ENCODE measurements at places on chromosomes 4 and X.
A peak's percentile ranks its signal among the peaks of the same experiment; 100 is the strongest.

GRCh38 chr4:156969101-156969500, 2.5 kb downstream of the PDGFC start:
- no peak for DNase-seq

GRCh38 chrX:37796805-37797204, 16.9 kb downstream of the CYBB start:
- DNase-seq: no peak

DNA sequence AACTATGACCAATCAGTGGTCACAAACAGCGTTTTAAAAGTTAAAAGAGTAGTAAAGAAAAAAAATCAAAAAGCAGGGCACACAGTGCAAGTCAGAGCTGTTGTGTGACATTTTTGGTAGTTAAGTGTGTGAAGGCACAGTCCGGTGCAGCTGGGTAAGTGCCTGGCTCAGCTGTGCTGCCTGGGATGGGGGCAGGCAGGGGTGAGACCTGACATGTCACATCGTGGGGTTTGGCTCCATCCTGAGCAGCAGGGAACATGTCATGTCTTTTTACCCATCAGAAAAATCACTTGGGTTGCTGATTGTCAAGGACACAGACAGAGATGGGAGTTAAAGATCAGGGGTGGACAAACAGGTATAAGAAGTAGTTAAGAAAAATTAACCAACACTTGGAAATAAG, 125.1 kb downstream of the NSUN7 start:
- no peak for DNase-seq

- DNase-seq: no peak
Observed at GRCh38 chrX:119734897-119735339, 23.5 kb upstream of the SOWAHD start.

GRCh38 chr4:33390976-33391375, 2670.8 kb downstream of the PCDH7 start:
- no peak for DNase-seq

DNA sequence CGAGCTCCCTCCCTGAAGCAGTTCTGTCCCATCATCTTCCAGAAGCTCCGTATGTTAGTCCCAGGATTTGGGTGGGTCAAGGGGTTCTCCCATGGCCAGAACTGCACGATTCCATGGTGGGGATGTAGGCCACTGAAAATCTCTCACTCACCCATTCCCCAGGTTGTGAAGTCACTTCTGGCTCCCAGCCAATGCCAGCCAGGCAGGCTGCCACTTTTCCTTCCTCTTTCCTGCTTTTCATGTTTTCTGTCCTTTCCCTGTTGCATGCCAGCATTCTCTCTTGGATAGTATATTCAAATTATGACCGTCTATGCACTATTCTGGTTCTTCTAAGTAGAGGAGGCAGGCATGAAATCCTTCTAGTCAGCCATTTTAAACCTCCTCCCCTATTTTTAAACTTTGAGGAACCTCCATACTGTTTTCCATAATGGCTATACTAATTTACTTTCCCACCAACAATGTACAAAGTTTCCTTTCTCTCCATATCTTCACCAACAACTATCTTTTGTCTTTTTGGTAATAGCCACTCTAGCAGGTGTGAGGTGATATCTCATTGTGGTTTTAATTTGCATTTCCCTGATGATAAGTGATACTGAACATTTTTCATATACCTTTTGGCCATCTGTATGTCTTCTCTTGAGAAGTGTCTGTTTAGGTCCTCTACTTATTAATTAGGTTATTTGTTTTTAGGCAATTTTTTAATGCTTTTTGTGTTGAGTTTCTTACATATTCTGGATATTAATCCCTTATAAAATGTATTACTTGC, 182.1 kb upstream of the TET2 start:
- no peak for DNase-seq

- peak; percentile 4 for DNase-seq
Observed at GRCh38 chr4:39970671-39971640, 6.8 kb downstream of the PDS5A start.

- DNase-seq: no peak
Observed at GRCh38 chrX:37759878-37760418, 19.9 kb upstream of the CYBB start.

DNA sequence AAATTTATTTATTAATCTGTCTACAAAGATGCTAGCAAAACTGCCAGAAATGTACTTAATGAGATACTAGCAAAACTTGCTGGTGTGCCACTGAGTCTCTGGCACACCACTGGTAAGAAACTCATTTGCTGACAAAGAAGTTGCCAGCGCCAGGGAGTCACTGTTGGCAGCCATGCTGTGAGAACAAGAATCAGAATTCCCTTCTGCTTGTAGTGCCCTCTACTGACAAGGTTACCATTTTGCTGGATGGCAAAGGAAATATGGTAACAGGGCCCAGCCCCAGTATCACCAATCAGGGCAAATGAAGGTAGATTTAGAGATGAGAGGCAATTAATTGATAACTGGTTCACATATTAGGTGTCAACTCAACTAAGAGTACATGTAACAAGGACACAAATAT, 750.1 kb upstream of the ADGRL3 start:
- no peak for DNase-seq

GRCh38 chrX:66815227-66815626, 176.3 kb upstream of the EDA2R start:
- no peak for DNase-seq

- no peak for DNase-seq
Observed at GRCh38 chrX:22203186-22203585, 69.5 kb upstream of the CBLL2 start.

- DNase-seq: no peak
Observed at GRCh38 chrX:57918750-57919436, 8.6 kb upstream of the ZXDA start.

- no peak for DNase-seq
Observed at GRCh38 chr4:185054886-185055285, 36.6 kb downstream of the HELT start.

DNA sequence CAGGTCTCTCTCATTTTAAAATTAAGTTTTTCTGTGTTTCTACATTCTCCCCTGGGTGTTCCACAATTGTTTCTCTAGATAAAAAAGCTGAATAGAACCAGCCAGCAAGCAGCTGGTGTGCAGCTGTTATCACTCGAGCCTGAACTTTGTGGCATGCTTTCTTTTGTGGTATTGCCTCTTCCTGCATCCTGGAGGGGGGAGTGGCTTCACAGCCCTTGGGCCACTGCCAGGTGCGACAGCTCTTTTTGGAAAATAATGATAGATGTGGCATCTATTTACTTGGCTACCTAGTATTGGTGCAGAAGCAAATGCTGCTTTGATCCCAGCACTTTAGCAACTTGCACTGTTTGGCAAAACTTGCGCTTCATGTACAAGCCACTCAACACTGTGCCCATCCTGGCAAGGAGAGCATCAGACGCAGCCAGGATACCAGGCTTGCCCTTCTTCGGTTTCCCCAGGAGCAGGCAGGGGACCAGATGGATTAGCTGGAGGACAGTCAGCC, 69.4 kb downstream of the HMGB2 start:
- no peak for DNase-seq

DNA sequence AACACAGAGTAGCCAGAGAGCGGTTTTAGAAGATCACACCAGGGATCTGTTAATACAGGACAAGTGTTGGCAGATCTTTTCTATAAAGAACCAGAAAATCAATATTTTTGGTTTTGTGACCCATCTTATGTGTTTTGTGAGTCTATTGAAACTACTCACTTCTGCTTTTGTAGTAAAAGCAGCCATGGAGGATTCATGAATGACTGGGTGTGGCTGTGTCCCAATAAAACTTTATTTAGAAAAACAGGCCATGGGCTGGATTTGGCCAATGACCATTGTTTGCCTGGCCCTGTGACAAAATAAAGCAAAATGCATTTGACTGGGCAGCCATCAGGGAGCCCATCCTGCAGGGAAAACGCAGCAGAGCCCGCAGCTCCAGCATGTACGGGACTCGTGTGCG, 99.9 kb upstream of the ADRA2C start:
- DNase-seq: no peak

DNA sequence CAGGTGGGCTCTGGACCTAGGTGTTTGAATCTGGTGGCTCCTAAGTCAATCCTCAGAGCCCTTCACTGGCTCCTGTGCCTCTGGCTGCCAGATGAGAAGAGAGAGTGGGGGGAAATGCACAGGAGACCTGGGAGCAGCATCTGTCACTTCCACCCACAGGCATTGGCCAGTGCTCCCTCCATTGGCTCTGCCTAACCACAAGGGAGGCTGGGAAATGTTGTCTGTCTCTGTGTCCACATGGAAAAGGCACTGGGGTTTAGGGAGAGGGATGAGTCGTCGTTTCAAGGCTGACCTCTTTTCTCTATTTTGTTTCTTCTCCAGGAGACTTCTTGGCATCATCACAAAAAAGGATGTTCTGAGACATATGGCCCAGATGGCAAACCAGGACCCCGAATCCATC, 76.4 kb downstream of the CLCN4 start:
- no peak for DNase-seq

DNA sequence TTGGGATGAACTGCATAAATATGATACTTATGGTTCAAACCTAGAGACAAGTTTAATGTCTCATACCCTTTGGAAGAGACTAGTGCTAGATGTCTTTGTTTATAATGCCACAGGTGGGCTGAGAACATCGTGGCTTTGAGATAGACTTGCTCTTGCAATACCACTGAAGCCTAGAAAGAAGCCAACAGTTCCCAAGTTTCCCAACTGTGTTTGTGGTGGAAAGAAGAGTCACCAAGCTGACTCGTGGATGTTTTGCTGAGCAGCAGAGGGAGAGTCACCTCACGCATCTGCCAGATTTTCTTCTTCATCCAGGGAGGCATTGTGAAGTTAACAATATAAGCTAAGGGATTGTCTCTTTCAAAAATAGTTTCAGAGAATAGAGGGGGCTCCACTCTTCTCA, 1076.2 kb downstream of the C4orf33 start:
- no peak for DNase-seq

- DNase-seq: no peak
Observed at GRCh38 chrX:46882266-46882665, 30.0 kb upstream of the JADE3 start.

- no peak for DNase-seq
Observed at GRCh38 chrX:20829665-20830491, 544.3 kb upstream of the CNKSR2 start.

DNA sequence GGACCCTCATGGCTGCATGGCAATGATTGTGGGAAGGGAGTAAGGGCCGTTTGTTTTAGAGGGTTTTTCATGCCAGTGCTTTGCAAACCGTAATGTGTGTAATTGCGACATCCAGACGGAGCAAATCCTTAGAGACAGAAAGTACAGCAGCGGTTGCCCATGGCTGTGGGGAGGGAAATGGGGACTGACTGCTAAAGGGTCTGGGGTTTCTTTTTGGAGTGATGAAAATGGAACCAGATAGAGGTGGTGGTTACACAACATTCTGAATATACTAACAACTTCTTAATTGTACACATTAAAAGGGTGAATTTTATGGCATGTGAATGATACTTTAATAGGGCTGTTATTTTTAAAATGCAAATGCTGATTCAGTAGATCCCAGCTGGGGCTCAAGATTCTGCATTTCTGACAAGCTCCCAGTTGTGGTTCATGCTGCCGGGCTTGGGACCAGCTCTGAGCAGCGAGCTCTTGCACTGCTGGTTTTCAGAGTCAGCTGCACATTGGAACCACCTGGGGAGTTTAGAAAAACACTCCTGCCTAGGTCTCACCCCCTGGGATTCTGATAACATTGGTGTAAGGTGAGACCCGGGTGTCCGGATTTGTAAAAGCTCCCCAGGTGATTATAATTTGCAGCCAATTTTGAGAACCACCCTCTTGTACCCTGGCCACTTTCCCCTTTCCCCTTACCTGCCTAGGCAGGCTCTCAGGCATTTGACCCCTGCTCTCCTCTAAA, 47.7 kb downstream of the PRPS1 start:
- no peak for DNase-seq

DNA sequence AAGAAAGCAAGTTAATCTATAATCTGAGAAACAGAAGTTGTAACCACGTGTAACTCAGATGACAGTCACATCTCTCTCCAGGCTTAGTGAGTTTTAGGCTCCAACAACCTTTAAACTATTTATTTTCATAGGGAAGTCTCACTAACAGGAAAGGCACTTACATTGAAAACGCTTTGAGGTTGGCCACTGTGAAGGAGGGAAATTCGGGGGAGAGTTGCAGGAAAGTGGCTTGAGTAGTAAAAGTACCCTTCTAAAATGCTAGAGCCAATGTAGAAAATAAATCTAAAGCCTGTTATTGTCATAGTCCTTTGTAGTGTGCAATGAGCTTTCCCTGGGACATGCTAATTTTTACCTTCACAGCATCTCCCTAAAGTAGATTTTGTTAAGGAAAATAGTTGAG, 995 bp upstream of the NFXL1 start:
- no peak for DNase-seq

DNA sequence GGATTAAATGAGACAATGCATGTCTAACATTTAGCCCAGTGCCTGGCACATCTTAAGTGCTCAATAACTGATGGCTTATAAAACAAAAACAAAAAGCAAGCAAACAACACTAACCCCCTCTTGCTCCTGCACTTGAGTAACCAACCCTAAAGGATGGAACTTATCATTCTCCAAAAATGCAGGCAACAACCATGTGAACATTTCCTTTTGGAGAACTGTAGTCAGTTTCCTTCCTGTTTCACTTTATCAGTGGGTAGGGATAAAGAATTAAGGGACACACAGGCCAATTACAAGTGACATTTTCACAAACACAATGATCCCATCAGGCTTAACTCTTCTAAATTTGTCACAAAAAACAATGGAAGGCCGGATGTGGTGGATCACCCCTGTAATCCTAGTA, 30.4 kb downstream of the RPS3A start:
- no peak for DNase-seq

DNA sequence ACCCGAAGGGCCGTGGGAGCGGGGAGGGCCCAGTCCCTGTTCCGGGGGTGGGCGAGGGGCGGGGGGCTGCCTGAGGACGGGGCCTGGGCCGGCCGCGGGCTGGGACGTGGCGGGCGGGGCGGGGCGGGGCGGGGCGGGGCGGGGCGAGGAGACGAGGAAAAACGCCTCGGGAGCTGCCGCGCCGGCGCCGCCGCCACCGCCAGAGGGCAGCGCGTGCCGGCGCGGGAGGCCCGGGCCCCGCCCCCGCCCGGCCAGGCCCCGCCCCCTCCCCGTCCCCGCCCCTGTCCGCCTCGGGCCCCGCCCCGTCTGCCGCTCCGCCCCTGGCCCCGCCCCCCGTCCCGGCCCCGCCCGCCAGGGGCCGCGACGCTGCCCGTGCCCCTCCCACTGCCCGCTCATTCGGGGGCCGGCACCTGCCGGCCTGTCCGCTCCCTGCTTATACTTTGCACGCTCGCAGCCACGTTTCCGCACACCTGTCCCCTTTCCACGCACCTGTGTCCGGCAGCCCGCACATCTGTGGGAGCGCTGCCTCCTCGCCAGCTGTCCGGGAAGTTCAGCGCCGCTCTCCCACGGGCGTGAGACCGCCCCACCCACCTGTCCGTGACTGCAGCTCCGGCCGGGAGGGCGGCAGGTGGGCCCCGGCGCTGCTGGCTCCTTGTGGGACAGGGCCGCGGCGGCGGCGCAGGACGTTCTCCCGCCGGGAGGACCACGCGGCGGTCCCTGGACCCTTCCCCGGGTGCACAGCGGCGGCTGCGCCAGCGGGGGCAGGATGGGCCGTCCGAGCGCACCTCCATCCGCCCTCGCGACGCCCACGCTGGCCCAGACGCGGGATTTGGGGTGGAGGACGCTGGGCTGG, 1.7 kb upstream of the FGFRL1 start:
- no peak for DNase-seq

- DNase-seq: no peak
Observed at GRCh38 chr4:140071806-140072205, 82.2 kb downstream of the MAML3 start.

Measured in Panc1 (cell line).